ENCODE measurements at places on chromosomes 1 and 21. TPM values are rescaled to one million over a fixed set of nuclear protein-coding genes. Genes with fewer than 3 reads are reported as not detected.

Gene NCMAP
- 0.25 TPM for total RNA-seq

Gene GLIS1
- 1.2 TPM for total RNA-seq

DNA sequence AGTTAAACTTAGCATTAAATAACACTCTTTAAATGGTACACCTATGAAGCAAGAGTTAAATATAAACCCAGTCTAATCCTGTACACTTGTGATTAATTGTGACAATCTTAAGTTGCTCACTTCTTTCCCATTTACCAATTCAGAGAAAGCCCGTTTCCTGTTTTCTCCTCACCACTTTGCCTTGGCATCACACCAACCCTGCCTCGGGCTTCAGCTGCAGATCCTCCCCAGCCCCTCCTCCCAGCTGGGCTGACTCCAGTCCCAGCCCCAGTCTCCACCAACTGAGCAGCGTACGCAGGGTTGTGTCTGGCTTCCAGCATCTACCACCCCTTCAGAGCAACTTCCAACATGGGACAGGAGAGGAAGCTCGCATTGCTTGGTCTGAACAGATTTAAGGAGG, 4.1 kb downstream of the PYCR2 start:
- peaks cover 49% of the 10 kb centered on the region for H3K4me1 ChIP-seq
- peak overlapping the region; percentile 57 for H3K27ac ChIP-seq
- peaks cover 6% of the 10 kb centered on the region for H3K36me3 ChIP-seq
- no peak for DNase-seq
- H3K4me3 ChIP-seq = no peak overlapping the region

DNA sequence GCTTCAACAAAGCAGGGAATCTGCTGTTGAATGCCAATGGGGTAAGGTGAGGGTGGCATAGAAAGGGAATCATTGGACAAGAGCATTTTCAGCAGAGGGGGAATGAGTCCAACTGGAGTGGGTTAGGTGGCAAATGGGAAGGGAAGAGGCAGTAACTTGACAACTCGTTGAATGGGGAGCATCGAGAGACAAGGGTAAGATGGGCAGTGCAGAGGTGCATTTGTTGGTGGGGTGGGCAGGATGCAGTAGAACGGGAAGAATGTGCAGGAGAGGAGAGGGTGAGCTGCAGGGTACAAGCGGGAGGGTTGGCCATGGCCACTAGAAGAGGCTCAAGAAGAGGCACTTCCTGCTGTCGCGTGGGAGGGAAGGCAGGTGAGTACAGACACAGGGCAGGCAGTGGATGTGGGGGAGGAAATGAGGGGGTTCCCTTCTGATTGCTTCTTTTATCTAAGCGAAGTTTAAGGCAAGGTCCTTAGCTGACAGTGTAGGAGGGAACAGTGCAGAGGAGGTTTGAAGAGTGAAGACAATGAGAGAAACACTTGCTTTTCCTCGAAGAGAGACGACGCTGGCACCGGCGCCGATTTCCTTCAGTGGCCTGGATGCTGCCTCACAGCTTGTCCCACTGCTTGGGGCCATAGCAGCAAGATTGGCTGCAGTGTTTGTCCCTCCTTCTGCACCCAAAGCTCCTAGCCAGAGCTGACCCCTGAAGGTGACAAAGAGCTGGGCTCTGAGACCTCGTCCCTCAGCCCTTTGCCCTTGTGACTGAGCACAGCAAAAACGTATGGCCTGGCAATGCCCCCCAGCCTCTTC, 3.2 kb upstream of the IKBKE start:
- peaks cover 47% of the 10 kb centered on the region for H3K4me1 ChIP-seq
- no peaks in the 10 kb centered on the region for H3K27me3 ChIP-seq
- H3K4me3 ChIP-seq = no peak overlapping the region
- no peak overlapping the region for H3K27ac ChIP-seq

- no peaks in the 10 kb centered on the region for H3K36me3 ChIP-seq
- no peaks in the 10 kb centered on the region for H3K27me3 ChIP-seq
- DNase-seq = no peak
Observed at GRCh38 chr1:89687254-89687653, 54.3 kb downstream of the LRRC8C start.

DNA sequence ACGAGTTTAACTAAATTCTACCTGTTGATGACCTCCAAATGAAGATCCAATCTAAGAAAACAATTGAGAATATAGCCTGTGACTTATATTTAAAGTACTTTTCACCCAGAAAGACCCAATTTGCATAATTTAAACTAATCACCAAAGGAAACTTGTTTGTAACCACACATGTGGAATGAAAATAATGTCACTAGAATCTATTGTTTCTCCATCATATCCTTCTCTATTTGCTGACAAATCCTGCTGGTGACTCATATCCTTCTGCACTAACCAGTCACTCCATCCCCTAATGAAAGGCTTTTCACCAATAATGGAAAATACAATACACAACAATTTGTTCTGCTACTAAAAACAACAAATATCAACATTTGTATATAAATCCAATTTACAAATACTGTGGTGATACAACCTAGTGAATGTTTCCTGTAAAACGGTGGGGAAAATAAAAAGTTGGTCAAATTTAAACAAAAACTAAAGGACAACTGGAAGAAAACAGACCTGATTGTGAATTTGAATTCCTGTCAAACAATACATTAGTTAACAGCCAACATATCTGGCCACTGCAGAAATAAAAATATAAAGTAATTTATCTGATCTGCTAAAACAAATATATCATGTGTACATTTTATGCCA, 6.5 kb downstream of the PTP4A2 start:
- H3K27me3 ChIP-seq = no peaks in the 10 kb centered on the region
- peak overlapping the region; percentile 96 for H3K27ac ChIP-seq
- no peaks in the 10 kb centered on the region for H3K36me3 ChIP-seq
- H3K4me1 ChIP-seq = peaks cover 95% of the 10 kb centered on the region
- DNase-seq = no peak
- H3K4me3 ChIP-seq = no peak overlapping the region

Gene LRRC38
- total RNA-seq = 2.5 TPM

- no peak overlapping the region for H3K4me3 ChIP-seq
- no peaks in the 10 kb centered on the region for H3K27me3 ChIP-seq
- H3K4me1 ChIP-seq = peaks cover 11% of the 10 kb centered on the region
- no peak overlapping the region for H3K27ac ChIP-seq
- H3K36me3 ChIP-seq = no peaks in the 10 kb centered on the region
Observed at GRCh38 chr1:178311164-178311563, 185.6 kb downstream of the CLEC20A start.

- peak overlapping the region; percentile 45 for H3K27ac ChIP-seq
- DNase-seq = no peak
- no peaks in the 10 kb centered on the region for H3K27me3 ChIP-seq
- peaks cover 13% of the 10 kb centered on the region for H3K4me1 ChIP-seq
- no peaks in the 10 kb centered on the region for H3K36me3 ChIP-seq
Observed at GRCh38 chr1:172269084-172269483, 151.4 kb upstream of the C1orf105 start.
